ENCODE measurements at places on chromosomes 7 and 10.
A peak's percentile ranks its signal among the peaks of the same experiment; 100 is the strongest.

GRCh38 chr7:129499999-129500398 is 2.3 kb upstream of the SMKR1 start:
- no peak for DNase-seq

DNA sequence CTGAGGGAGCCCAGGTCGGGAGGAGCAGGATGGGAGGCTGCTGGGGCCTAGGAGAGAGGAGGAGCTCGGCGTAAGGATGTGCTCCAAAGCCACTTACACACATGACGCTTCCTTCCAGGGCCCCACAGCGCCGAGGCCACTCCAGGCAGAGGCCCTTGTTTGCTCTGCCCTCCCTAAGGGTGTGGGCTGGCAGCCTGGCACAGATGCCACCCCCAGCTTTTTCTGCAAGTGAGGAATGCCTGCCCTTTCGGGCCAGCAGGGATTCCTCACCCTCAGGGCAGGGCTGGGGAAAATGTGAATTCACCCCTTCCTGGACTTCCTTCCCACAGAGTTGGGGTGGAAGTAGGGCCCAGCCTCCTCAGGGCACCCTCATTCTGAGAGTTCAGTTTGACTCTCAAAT is 5.6 kb upstream of the AQP1 start:
- DNase-seq: no peak

DNA sequence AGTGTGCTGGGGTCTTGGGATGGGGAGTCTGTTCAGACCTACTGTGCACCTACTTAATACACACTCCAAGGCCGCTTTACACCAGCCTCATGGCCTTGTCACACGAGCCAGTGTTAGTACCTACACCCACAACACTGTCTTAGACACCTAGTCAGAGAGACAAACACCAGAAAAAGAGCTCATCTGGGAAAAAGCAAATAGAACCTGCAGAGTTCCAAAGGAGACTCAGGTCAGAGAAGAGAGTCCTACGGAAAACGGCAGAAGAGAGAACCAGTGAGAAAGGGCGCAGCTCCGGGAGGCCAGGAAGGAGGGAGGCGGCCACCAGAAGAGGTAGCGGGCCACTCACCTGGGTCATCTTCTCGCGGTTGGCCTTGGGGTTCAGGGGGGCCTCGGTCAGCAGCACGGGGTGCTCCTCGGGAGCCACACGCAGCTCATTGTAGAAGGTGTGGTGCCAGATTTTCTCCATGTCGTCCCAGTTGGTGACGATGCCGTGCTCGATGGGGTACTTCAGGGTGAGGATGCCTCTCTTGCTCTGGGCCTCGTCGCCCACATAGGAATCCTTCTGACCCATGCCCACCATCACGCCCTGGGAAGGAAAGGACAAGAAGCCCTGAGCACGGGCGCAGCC is 105.3 kb upstream of the TNRC18 start:
- peak; percentile 67 for DNase-seq

DNA sequence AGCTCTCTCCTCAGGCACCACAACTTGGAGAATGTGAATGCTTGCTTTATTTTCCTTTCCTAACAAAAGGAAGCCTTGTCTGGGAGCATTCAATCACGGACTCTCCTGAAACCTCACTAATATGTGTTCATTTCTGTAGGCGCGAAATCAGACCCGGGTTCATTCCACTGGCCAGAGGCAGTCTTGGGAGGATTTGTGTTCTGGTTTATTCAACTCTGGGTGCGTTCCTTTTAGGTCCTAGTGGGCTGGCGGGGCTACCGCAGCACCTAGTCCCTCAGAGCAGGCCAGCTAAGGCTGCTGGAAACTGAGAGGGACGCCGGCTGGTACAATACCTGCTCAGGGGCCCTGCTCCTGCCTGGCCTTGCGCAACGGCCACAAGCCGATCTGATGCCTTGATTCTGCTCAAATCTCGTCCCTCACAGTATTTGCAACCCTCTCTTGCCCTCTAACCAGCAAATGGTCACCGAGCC is 7.5 kb downstream of the HOXA4 start:
- DNase-seq: no peak

- DNase-seq: no peak
These were observed 26.1 kb upstream of the TRUB1 start for GRCh38 chr10:114911801-114912469.

- DNase-seq: no peak
These were observed 61.0 kb downstream of the TES start for GRCh38 chr7:116271161-116271913.

GRCh38 chr7:40986351-40986873 is 716.5 kb downstream of the INHBA start:
- DNase-seq: no peak

DNA sequence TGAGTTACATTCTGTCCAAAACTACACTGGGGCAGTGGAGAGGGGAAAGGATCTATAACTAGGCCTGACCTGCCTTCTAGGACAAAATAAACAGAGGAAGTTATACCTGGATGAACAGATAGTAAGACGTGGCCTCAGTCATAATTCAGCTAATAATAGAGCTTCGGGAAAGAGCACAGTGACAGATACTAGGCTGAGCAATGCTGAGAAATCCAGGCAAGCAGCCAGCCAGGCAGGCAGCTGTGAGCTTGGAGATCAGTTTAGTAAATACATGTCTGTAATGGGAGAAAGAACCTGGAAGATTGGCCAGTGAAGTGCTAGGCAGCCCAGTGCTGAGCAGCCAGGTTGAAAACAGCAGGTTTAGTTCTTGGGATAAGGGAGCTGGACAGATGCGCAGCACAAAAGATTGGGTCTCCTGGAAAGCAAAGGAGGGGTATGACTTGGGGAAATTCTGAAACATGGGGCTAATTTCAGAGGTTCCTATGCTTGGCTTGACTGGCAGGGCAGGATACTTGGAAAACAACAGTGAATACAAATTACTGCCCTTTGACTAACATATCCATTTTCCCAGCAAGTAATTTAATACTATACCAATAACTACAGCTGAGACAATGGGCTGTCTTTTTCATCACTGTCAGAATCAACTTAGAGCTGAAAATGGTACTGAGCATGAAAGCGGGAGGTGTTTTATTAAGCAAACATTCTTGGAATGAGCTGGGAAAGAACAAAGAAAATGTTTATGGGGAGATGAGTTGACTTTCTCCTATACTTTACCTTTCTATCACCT is 140.8 kb downstream of the DGKB start:
- DNase-seq: no peak

All from erythroblast (primary cell).